Neuronal stem cell (in vitro differentiated cells): ENCODE measurements at places on chromosomes 3 and 15.

- DNase-seq: no peak
Observed at GRCh38 chr3:160115387-160115786, 109.8 kb upstream of the C3orf80 start.

DNA sequence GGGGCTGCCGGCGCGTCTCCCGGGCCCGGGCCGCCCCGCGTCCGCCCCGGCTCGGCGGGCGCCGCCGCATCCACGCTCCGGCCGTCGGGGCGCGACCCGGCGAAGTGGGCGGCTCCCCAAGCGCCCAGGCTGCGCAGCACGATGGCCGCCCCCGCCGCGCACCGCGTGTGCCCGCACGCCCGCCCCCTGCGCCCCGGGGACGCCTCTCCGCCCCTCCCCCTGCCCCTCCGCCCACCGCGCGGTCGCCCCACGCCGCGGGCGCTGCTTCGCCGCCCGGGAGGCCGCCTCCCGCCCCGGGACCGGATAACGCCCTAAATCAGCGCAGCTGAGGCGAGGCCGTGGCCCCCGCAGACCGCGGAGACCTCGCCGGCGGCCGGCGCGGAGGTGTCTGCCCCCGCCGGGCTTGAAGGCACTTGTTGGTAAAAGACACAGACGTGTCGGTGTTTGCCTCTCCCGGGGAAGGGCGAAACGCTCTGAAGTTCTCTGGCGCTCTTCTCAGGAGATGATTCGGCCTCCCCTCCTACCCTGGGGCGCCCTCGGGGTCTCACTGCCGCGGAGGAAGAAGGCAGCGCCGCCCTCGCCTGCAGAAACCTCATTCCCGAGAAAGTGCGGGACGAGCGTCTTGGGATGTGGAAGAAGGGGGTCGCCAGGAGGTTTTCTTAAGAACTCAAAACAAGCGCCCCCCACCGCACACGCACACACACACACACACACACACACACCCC, at the start of gene BNC1:
Gene BNC1, minus strand, starts transcription at position 106 of the 725 bp plus-strand sequence. Its CDS starts 36 bp downstream, at position 70.
- no peak for DNase-seq

GRCh38 chr15:66866656-66867055, 164.6 kb downstream of the SMAD6 start:
- DNase-seq: no peak

DNA sequence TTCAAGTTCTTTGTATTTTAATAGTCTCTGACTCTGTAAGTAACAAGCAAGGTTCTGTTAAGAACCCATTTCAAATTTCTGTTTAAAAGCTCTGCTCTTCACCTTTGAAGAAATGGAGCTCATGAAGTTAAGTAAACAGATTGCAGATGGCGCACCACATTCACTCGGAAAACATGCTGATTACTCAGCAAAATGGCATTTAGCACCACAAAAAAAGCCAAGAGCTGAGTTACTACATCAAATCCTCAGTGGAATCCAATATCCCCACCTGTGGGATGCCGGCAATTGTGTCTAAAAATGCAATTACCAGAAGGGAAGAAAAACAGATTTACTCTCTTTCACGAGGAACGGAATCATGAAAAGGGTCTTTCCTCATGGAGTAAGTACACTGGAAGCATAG, 758.0 kb downstream of the NTRK3 start:
- DNase-seq: no peak

- DNase-seq: peak; percentile 95
Observed at GRCh38 chr3:119702530-119703527, at the start of gene CFAP91. TSS of gene CFAP91 (plus strand) at chr3:119703022. CDS start at chr3:119703099, 77 bp downstream.

- DNase-seq: no peak
Observed at GRCh38 chr3:61157414-61157813, 93.8 kb downstream of the FHIT start.

DNA sequence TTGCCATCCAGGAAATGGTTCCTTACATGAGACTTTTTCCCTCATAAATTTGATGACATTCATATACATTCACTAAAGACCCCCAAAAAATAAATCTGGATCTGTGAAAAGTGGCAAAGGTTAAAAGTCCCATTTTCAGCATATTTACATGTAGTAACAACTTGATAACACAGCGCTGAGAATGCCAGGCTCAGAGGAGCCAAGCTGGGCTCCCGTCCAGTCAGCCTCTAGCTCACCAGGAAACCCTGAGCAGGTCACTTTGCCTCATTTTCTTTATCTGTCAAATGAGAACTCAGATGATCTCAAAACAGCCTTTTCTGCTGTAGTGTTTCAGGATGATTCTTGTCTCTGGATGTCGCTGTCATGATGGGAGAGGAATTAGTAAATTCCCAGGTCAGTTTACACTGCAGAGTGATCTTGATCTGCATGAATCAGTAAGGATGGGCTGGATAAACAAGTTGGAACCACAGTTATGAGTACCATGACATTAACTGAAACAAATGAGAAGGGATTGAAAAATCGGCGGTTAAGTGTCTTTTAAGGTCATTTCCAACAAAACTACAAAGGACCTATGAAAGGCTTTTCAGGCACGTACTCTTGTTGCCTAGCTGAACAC, 82.8 kb downstream of the PPARG start:
- DNase-seq: no peak

GRCh38 chr15:27628486-27628885, 470.6 kb downstream of the OCA2 start:
- no peak for DNase-seq

DNA sequence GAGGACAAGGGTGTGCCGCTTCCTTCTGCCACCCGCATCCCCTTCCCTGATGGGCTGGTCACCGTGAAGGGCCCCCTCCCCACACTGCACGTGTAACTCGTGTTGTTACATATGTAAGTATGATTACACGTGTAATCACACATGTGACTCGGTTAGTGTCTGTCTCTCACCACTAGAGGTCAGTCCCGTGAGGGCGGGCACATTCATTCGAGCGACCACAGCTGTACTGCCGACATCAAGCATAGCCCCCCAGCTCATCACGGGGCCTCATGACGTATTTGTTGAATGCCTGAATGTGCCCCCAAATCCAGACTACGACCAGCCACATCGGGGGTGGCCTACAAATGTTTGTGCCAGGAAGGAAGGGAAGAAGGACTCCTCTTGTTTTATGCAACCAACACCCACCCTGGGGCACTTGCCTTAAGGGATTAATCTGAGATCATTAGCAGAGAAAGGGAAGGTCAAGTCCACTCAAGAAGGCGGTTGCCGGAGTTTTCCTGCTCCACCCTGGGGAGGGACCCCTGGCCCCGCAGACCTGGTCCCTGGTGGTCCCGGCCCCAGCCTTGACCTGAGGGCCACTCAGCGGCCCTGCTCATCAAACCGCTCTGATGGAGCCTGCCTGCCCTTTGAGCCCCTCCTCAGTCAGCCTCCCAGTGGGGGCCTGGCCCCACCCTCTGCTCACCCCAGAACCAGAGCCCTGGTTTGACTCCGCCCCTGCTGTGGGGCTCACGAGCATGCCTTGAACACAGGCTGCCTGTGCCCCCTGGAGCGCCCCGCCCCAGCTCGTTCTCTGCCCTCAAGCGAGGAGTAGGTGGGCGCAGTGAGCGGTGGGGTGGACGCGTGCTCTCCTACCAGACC, 52.8 kb downstream of the RGMA start:
- DNase-seq: no peak

DNA sequence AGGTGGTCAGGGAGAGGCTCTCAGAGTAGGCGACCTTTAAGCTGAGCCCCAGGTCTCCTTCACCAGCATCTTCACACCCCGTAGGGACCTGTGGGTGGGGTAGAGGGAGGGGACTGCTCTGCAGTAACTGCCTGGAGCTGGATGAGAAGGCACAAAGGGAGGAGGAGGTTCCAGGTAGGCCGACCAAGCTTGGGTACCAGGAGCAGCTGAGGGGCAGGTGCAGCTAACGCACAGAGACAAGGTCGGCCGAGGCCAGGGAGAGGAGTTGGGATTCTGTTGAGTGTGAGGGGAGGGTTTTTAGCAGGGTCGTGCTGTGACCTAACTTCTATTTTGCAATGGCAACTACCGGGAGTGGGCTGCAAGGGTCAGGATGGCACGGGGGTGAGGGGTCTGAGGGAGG, 5.9 kb upstream of the GRIP2 start:
- no peak for DNase-seq

DNA sequence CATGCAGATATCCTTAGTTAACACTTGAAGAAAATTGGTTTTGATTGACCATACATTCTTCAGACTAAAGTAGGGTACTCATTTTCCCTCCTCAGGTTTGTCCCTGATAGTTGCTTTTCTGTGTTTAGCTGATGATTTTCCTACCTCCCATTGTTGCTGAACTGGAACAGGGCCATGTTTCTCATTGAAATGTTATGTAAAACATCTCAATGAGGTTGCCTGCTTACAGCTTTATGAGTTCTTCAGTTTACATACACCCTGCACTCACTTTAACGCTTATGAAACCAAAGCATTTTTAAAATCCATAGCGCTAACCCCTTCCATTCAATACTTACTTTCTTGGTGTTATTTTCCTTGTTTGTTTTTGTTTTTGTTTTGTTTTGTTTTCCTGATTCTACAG, 61.9 kb downstream of the HMG20A start:
- DNase-seq: no peak

GRCh38 chr3:78822726-78823125, 945.1 kb downstream of the ROBO1 start:
- no peak for DNase-seq

DNA sequence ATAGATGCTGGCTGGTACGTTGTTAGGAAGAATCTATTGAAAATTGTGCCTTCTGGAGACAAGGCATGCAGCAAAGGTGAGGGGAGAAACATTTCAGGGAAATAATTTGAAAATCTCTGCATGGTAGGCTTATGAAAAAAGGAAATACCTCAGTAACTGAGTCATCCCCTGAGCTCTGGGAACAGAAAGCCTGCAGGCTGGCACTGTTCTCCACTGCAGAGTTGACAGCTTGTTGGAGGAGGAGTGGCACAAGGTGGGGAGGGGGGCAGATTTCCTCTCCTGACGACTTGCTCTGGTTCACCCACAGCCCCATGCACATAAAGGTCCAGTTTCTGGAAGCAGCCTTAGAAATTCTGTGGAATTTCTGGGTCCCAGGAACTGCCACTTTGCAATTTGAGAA, 179.4 kb downstream of the ABHD5 start:
- DNase-seq: no peak

- no peak for DNase-seq
Observed at GRCh38 chr3:104596054-104596453, 770.7 kb upstream of the ALCAM start.

- no peak for DNase-seq
Observed at GRCh38 chr3:15685927-15686326, 84.4 kb downstream of the BTD start.

GRCh38 chr3:156702367-156702766, 28.0 kb downstream of the TIPARP start:
- no peak for DNase-seq

GRCh38 chr3:36643192-36643591, 121.2 kb downstream of the DCLK3 start:
- DNase-seq: no peak

- DNase-seq: no peak
Observed at GRCh38 chr3:100496711-100497261, 4.4 kb downstream of the TMEM45A start.

- DNase-seq: no peak
Observed at GRCh38 chr3:39190281-39191025, 1.9 kb downstream of the XIRP1 start.

GRCh38 chr3:120160050-120160449, 65.8 kb upstream of the GSK3B start:
- no peak for DNase-seq

GRCh38 chr3:125266971-125267370, 54.4 kb upstream of the SLC12A8 start:
- no peak for DNase-seq
